Hematopoietic multipotent progenitor cell (in vitro differentiated cells): ENCODE measurements at places on chromosomes 3 and 15. TPM values are rescaled to one million over a fixed set of nuclear protein-coding genes. Genes with fewer than 3 reads are reported as not detected.

The TP63 gene
- total RNA-seq = 0.27 TPM

The ARHGEF26 gene
- total RNA-seq = 1.1 TPM

The OR5K2 gene
- not detected for total RNA-seq

The SI gene
- total RNA-seq = not detected

The MYO9A gene
- total RNA-seq = 18.3 TPM

The MINAR1 gene
- 0.27 TPM for total RNA-seq

The GATA2 gene
- total RNA-seq = 211 TPM

The XCR1 gene
- not detected for total RNA-seq

The CFAP20DC gene
- 1.1 TPM for total RNA-seq

The CLDN18 gene
- not detected for total RNA-seq

The NAALADL2 gene
- 4.6 TPM for total RNA-seq

The C2CD4A gene
- total RNA-seq = under 0.01 TPM

The CSPG5 gene
- total RNA-seq = 0.54 TPM

The ALAS1 gene
- 25.6 TPM for total RNA-seq

The RPL4 gene
- total RNA-seq = 9,045 TPM

The SCG3 gene
- total RNA-seq = under 0.01 TPM

The ACKR4 gene
- total RNA-seq = under 0.01 TPM

The ALG1L2 gene
- not detected for total RNA-seq

The CMTM8 gene
- total RNA-seq = 2.2 TPM

The CLDND1 gene
- 64.6 TPM for total RNA-seq

The PLOD2 gene
- total RNA-seq = 8.1 TPM

The SLC2A2 gene
- total RNA-seq = not detected

The GPR149 gene
- not detected for total RNA-seq

The CHRNA3 gene
- total RNA-seq = not detected

The FBXO40 gene
- not detected for total RNA-seq

The GOLGA8G gene
- total RNA-seq = not detected

The LRRC31 gene
- total RNA-seq = not detected

The SH2D7 gene
- not detected for total RNA-seq

The DUOX2 gene
- total RNA-seq = under 0.01 TPM

The MASP1 gene
- total RNA-seq = under 0.01 TPM

The FBXW12 gene
- under 0.01 TPM for total RNA-seq

The BOC gene
- under 0.01 TPM for total RNA-seq

The ATP13A5 gene
- not detected for total RNA-seq

The REC114 gene
- total RNA-seq = not detected

The DIPK2A gene
- 47.1 TPM for total RNA-seq

The IMPG2 gene
- total RNA-seq = 0.27 TPM

The ANKRD34C gene
- not detected for total RNA-seq

The P2RY1 gene
- total RNA-seq = 7.8 TPM

The ABI3BP gene
- 1.1 TPM for total RNA-seq

The CPLX3 gene
- not detected for total RNA-seq

The GABRB3 gene
- total RNA-seq = 0.54 TPM

The PLAAT1 gene
- total RNA-seq = under 0.01 TPM

The CDCP1 gene
- 14.0 TPM for total RNA-seq

The GOLGA6B gene
- not detected for total RNA-seq

The CDAN1 gene
- total RNA-seq = 15.1 TPM

The CP gene
- 10.2 TPM for total RNA-seq

The APOD gene
- total RNA-seq = not detected

The ATP11B gene
- 21.8 TPM for total RNA-seq

The SLC9A9 gene
- 9.7 TPM for total RNA-seq

The PTPRG gene
- under 0.01 TPM for total RNA-seq

The NR2F2 gene
- total RNA-seq = not detected

The GASK1A gene
- total RNA-seq = 1.6 TPM

The TUBGCP4 gene
- total RNA-seq = 14.3 TPM

The HYKK gene
- 0.81 TPM for total RNA-seq

The ARID3B gene
- total RNA-seq = 11.0 TPM

The GOLGA6D gene
- under 0.01 TPM for total RNA-seq

The DOCK3 gene
- total RNA-seq = 1.3 TPM

The ISLR2 gene
- not detected for total RNA-seq

The ZNF148 gene
- total RNA-seq = 15.6 TPM
